ENCODE measurements at places on chromosomes 2 and 18.
A peak's percentile ranks its signal among the peaks of the same experiment; 100 is the strongest.

GRCh38 chr18:65436430-65436829, 314.4 kb upstream of the CDH7 start:
- DNase-seq, result no peak

DNA sequence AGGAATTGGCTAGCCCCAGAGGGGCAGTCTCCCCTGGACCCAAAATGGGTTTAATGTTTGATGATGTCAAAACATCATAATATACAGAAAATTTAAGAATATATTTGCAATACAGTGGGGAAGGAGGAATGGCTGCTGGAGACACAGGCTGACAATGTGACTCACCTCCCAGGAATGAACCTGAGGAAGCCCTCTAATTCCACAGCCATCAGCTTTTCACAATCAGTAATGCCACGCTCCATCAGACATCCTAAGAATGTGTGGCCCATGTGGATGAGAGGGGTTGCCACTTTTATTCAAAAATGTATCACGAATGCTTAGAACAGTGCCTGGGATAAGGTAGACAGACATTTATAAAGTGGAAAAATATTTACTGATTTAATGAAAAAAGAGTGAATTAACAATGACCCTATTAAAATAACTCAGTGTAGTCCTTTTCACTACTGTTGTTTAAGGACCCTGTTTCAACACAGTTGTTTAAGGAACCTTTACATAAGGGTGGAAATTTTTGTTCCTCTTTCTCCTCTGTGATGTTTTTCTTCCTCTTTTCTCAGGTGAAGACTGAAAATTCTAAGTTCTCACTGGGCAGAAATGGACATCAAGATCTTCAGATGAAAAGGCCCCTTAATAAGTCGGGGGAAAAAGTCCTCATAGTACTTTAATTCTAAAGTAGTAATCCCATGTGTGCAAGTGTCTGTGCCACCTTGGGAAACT, 17.5 kb upstream of the TMEM163 start:
- no peak for DNase-seq

- DNase-seq, result no peak
Measured at GRCh38 chr2:50895041-50895440, 136.9 kb downstream of the NRXN1 start.

GRCh38 chr18:21684731-21685130, 19.8 kb downstream of the ABHD3 start:
- DNase-seq, result no peak

- no peak for DNase-seq
Measured at GRCh38 chr2:9803023-9803805, 40.1 kb upstream of the TAF1B start.

DNA sequence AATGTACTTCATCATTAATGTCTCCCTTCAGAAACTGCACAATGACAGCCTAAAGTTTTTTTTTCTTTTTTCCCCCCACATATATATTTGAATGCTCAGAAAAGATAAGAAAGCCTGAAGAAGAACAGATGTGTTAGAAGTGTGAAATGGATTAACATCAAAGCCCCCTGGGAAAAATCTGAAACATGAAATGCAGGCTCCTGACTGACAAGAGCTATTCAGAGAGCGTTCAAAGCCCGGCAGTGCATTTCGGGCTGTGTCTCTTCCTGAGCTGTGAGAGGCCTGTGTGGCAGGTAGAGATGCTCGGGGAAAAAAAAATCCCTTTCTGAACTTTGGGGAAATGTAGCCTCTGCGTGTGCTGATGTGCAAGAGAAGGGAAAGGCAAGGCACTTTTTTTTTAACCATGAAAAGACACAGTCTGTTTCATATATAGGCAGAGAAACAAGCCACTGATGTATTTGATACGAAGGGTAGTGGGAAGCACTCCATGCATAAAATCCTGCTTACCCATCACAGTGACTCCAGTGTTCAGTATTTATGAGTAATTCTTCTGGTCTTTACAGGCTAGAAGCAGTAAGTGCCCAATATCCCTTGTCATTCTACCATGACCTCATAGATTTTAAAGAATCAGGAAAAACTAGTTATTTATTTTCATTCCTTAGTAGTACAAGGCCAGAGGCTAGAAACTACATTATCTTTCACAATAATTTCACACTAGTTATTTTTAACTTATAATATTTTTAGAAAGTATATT, 1574.2 kb upstream of the PIK3C3 start:
- no peak for DNase-seq

GRCh38 chr2:202700075-202700901, 65.5 kb downstream of the FAM117B start:
- no peak for DNase-seq

DNA sequence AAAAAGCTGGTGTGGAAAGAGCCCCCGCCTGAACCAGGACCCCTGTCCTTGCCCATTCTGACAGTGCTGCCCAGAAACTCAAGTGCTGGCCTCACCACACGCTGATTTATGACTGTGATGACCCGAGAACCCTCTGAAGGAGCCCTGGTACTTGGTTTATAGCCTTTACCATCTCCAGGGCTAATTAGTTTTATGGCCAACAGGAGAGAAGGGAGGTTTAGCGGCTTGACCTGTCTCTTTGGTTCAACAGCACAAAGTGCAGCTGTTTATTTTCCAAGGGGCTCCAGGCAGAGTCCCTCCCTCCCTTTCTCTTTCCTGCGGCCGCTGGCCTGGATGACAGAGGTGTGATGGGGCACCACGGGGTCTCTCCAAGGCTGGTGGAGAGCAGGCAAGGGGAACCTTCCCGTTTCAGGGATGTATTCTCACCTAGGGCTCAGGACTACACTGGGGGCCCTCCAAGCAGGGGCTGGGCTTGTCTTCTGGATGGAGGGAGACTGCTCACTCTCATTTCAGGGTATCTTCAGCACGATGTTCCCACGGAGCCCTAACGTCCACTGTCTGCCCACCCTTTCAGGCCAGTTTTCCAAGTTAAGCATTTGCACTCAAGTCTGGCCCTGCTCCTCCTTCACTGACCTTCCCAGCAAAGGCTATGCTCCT, 174.2 kb upstream of the GLI2 start:
- no peak for DNase-seq

DNA sequence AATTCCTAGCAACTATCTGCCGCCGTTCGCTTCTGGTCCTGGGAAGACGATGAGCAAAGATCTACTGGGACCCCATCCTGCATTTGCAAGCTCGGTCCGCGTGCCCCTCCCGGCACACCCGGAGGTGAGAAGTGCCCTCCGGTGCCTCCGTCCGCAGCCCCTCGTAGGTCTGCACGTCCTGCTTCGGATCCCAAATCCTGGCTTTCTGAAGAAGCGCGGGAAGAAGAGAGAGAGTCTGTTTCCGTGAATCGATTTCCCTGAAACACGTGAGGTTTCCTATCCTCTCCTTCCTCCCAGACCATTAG, 5.0 kb upstream of the OSR1 start:
- no peak for DNase-seq

- no peak for DNase-seq
Measured at GRCh38 chr18:35934891-35935290, 37.6 kb upstream of the RMP24 start.

DNA sequence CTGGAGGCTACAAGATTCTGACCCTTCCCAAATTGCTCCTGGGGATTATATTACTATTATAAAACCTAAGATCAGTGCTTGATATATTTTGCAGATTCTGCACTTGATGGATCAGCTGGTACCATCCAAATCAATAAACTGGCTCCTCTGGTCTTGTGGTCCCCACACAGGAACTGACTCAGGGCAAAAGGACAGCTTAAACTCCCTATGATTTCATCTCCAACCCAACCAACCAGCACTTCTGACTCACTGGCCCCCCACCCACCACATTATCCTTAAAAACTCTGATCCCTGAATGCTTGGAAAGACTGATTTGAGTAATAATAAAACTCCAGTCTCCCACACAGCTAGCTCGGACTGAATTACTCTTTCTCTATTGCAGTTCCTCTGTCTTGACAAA, 82.1 kb downstream of the TMEM163 start:
- DNase-seq, result no peak

- peak; percentile 10 for DNase-seq
Measured at GRCh38 chr18:48061781-48062570, 131.5 kb upstream of the SMAD2 start.

DNA sequence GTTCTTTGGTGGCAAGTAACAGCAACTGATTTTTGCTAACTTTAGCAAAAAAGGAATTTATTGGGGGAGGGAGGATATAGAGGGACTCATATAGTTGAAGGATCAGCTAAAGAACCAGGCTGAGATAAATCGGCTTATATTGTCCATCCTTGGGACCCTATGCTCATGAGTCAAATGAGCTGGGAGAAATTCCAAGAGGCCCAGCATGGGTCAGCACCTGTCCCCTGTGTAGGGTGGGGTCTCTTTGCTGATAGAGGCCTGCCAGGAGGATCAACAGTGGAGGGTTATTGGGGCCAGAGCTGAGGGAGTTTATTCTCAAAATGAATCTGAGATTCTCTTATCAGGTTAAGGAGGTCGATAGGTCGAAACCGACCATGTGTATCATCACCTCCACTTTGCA, 97.2 kb downstream of the VAPA start:
- no peak for DNase-seq

DNA sequence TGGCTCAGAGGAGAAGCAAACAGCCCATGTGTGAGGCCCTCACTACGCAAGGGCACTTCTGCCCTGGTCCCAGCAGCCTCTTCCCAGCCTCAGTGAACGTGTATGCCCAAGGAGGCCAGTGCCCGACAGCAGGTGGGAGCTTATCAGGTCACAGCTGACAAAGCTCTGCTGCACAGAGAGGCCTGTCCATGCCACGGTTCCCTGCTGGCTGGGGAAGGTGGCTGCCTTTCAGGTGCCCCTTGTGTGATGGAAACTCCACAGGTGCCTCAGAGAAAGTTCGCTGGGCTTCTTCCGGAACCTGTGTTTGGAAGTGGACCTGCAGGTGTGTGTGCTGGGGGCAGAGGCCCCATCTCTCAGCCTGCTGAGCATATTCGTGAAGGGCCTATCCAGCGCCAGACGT, 47.3 kb downstream of the EDAR start:
- DNase-seq, result no peak

GRCh38 chr2:607172-607571, 70.0 kb downstream of the TMEM18 start:
- DNase-seq, result no peak
